ENCODE measurements at places on chromosomes 13 and 19. TPM values are rescaled to one million over a fixed set of nuclear protein-coding genes. Genes with fewer than 3 reads are reported as not detected.

CLEC4G gene
- total RNA-seq = not detected

- DNase-seq = no peak
- H3K27ac ChIP-seq = peak overlapping the region; percentile 16
- peaks cover 7% of the 10 kb centered on the region for H3K36me3 ChIP-seq
- H3K4me3 ChIP-seq = no peak overlapping the region
Observed at GRCh38 chr19:39405261-39405957, 1.2 kb upstream of the ZFP36 start.

CADM4 gene
- total RNA-seq = 28.7 TPM

GRCh38 chr13:97274829-97275649 lies 52.9 kb downstream of the MBNL2 start:
- no peak overlapping the region for H3K27ac ChIP-seq
- H3K4me3 ChIP-seq = no peak overlapping the region
- DNase-seq = peak; percentile 62
- no peaks in the 10 kb centered on the region for H3K27me3 ChIP-seq
- no peaks in the 10 kb centered on the region for H3K36me3 ChIP-seq
- peaks cover 29% of the 10 kb centered on the region for H3K4me1 ChIP-seq

DNA sequence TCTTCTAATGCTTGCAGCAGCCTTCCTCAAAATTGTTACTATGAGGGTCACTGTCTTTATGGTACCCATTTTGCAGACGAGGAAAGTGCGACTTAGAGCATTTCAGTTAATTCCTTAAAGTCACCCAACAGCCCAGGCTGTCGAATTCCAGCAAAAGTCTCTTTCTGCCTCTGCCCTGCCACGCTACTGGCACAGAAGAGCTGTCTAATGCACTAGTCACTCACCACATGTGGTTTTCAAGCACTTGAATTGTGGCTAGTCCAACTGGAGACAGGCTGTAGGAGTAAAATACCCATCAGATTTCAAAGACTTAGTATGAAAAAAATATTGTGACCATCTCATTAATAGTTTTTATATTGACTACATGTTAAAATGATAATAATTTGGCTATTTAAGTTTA lies 1.7 kb downstream of the FPR1 start:
- no peak overlapping the region for H3K4me3 ChIP-seq
- H3K4me1 ChIP-seq = no peaks in the 10 kb centered on the region
- H3K36me3 ChIP-seq = no peaks in the 10 kb centered on the region

CDC34 gene
- total RNA-seq = 113 TPM

DNA sequence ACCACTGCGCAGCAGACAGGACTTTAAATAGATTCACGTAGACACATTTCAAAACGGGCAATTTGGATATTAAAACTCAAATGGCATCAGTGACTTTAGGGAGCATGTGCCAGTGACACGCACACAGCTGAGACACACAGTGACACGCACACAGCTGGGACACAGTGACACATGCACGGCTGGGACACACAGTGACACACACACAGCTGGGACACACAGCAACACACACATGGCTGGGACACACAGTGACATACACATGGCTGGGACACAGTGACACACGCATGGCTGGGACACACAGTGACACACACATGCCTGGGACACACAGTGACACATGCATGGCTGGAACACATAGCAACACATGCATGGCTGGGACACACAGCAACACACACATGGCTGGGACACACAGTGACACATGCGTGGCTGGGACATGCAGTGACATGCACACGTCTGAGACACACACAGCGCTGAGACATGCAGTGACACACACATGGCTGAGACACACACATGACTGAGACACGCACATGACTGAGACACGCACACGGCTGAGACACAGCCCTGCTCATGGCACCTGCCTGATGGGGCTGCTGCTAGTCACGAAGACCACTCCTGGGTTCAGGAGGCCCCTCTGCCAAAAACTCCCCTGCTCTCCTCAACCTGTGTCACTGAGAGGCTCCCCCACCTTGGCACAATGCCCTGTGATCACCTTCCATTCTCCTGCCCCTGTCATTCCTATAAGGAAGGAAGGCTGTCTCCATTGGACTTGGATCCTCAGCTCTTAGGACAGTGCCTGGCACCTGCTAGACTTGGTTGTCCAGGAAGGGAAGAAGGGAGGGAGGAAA lies 52.5 kb downstream of the SOX1 start:
- no peaks in the 10 kb centered on the region for H3K36me3 ChIP-seq
- H3K4me1 ChIP-seq = no peaks in the 10 kb centered on the region
- H3K27me3 ChIP-seq = peaks cover 19% of the 10 kb centered on the region
- DNase-seq = no peak
- H3K27ac ChIP-seq = no peak overlapping the region
- H3K4me3 ChIP-seq = no peak overlapping the region

LINGO3 gene
- total RNA-seq = not detected

- no peak overlapping the region for H3K27ac ChIP-seq
- H3K36me3 ChIP-seq = no peaks in the 10 kb centered on the region
- no peak for DNase-seq
- peaks cover 9% of the 10 kb centered on the region for H3K4me1 ChIP-seq
Observed at GRCh38 chr19:19429361-19429760, 23.9 kb downstream of the GATAD2A start.

DNA sequence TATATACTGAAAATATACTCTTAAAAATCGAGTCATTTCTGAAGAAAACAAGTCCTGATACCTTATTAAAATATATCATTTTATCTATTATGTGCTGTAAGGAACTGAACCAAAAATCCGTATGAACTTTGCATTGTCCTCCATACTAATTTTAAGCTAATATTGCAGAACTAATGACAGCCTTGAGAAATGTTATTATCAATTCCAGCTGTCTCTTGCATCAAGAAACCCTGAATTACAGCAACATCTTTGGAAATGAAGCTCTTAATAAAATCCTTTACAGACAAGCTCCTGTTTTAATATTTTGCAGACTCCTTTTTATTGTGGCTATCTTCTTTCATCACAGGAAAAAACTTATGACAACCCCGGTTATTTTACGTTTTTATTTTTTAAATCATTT lies 1335.3 kb downstream of the EFNB2 start:
- no peak overlapping the region for H3K27ac ChIP-seq
- no peaks in the 10 kb centered on the region for H3K4me1 ChIP-seq
- no peak overlapping the region for H3K4me3 ChIP-seq
- H3K27me3 ChIP-seq = no peaks in the 10 kb centered on the region

NUP62 gene
- 100 TPM for total RNA-seq

DNA sequence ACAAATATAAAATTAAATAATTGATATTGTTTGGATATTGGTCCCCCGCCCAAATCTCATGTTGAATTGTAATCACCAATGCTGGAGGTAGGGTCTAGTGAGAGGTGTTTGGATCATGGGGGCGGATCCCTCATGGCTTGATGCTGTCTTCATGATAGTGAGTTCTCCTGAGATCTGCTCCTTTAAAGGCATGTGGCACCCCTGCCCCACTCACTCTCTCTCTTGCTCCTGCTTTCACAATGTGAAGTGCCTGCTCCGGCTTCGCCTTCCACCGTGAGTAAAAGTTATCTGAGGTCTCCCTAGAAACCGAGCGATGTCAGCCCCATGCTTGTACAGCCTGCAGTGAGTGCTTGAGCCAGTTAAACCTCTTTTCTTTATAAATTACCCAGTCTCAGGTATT lies 248.2 kb downstream of the PCDH9 start:
- no peaks in the 10 kb centered on the region for H3K36me3 ChIP-seq
- no peak overlapping the region for H3K27ac ChIP-seq
- no peaks in the 10 kb centered on the region for H3K4me1 ChIP-seq

DNA sequence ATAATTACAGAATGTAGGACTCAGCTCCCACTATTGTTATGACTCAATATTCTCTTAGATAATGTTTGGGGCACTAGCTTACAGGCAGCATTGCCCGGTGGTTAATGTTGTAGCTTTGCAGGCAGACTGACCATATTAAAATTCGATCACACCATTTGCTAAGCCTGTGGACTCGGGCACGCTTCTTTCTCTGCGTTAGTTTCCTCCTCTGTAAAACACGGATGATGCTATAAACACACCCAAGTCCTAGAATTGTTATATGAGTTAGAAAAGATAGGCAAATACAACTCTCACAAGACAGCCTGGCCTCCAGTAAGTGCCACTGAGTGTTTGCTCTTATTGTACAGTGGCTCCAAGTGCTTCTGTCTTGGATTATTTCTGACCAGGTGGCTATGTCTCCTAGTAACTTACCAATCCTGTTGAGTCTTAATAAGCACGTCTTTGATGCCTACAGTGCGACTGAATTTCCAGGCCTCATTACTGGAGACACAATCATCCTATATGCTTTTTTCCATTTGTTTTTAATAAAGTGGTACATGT lies 50.0 kb upstream of the ALOX5AP start:
- no peak for DNase-seq
- H3K27me3 ChIP-seq = no peaks in the 10 kb centered on the region
- no peak overlapping the region for H3K27ac ChIP-seq
- H3K4me1 ChIP-seq = no peaks in the 10 kb centered on the region

DNA sequence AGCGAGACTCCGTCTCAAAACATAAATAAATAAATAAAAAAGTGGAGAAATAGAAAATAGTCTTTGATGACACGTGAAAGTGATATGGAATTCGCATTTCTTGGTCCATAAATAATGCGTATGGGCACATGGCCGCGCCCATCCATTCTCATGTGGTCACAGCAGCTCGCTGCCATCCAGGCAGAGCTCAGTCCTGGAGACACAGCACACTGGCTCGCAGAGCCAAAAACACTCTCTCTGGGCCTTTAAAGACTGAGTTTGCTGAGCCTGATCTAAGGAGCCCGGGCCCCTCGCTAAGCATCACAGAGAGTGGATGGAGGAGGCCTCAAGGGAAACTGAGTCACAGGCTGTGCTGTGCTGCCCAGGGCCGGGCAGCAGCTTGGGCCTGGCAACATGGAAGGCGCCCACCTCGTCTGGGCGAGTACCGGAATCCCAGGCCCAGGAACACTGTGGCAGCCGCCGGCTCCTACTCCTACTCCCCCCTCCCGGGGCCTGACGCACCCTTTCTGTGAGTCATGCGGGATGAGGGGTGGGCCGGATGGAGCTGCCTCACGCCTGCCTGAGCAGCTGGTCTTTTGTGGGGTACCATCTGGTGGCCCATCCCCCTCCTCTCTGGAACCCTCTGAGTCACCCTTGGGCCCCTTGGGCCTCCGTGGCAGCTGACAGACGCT lies 28.9 kb upstream of the CACTIN start:
- peaks cover 5% of the 10 kb centered on the region for H3K36me3 ChIP-seq
- H3K4me3 ChIP-seq = no peak overlapping the region
- peak overlapping the region; percentile 53 for H3K27ac ChIP-seq
- DNase-seq = peak; percentile 88

JSRP1 gene
- not detected for total RNA-seq

DNA sequence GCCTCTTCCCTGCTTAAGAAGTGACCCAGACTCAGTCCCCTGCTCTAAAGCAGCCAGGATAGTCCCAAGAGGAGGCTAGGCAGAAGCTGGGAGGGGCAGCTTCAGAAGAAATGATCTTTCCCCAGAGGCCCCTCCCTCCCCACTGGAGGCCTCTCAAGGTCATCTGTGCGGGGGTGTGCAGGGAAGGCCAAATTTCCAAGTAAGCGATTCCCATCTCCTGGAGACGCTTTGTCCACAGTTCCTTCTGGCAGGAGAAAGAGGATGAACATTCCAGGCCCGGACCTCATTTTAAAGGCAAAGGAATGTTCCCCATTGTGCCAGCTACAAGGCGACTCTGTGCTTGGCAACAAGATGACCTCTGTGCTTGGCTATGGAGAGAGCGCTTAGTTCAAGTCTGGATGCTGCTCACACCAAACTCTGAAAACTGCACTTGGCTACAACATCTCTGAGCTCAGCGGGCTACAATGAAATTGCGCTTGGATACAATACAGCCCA lies 23.5 kb downstream of the COL5A3 start:
- H3K27ac ChIP-seq = no peak overlapping the region
- H3K4me1 ChIP-seq = no peaks in the 10 kb centered on the region
- no peak overlapping the region for H3K4me3 ChIP-seq

DNA sequence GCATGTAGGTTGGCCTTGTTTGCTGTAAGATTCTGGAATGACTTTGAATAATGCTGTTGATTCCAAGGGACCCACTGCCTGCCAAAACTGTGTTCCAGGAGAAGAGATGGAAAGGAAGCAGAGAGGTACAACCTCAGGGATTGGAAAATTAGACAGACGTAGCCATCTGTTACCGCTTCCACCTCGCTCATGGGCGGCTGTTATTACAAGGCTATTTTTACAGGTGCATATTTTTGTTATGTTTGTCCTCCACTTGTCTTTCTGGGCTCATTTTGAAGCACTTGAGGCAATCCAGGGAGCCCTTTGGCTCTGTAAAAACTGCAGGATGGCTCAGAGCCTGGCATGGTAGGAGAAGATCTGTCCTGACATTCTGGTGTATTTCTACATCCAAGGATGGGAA lies 276.4 kb upstream of the TMTC4 start:
- H3K36me3 ChIP-seq = no peaks in the 10 kb centered on the region
- H3K27me3 ChIP-seq = no peaks in the 10 kb centered on the region
- no peak overlapping the region for H3K4me3 ChIP-seq
- no peaks in the 10 kb centered on the region for H3K4me1 ChIP-seq

- H3K4me1 ChIP-seq = peaks cover 12% of the 10 kb centered on the region
- H3K27ac ChIP-seq = no peak overlapping the region
- no peak overlapping the region for H3K4me3 ChIP-seq
- DNase-seq = peak; percentile 25
Observed at GRCh38 chr13:93476175-93476574, 249.6 kb downstream of the GPC6 start.

ZNF345 gene
- total RNA-seq = 4.1 TPM

DNA sequence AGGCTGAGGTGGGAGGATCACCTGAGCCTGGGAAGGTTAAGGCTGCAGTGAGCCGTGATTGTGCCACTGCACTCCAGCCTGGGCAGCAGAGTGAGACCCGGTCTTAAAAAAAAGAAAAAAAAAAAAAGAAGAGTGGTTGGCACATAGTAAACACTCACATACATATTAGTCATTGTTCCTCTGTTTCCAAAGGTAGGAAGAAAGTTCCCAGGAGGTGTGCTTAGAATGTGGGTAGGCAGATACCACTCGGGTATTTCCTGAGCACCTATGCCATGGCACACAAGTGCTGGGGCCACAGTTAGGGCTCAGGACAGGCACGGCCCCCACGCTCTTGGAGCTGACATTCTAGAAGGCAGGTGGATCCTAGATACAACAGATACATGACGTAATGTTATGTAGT lies 41.4 kb downstream of the SIPA1L3 start:
- no peak for DNase-seq
- H3K27me3 ChIP-seq = no peaks in the 10 kb centered on the region
- H3K4me3 ChIP-seq = no peak overlapping the region
- H3K36me3 ChIP-seq = no peaks in the 10 kb centered on the region

All from A673 (cell line).